Activated naive CD4-positive, alpha-beta T cell treated with anti-CD3 and anti-CD28 coated beads for 36 hours (primary cell): ENCODE measurements at places on chromosomes 3 and 15. TPM values are rescaled to one million over a fixed set of nuclear protein-coding genes. Genes with fewer than 3 reads are reported as not detected.

DNA sequence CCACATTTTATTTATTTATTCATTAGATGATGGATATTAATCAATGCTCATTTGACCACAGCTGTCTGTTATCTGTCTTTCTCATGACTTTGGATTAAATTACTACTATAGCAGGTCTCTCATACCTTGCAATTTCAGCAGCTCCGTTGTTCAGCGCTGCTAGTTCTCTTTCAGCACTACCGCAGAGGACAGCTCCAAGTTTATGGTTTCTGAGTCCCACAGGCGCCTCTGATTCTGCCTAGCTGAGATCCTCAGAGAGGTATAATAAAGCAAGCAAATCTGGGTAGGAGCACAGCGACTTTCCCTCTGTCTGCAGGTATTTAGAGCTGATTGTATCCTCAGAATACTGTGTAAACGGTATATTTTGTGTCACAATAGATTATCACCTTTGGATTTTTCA is 204.9 kb downstream of the CNTN4 start:
- DNase-seq = peak; percentile 32

GRCh38 chr3:49668861-49669260 is 5.3 kb upstream of the APEH start:
- no peak for DNase-seq

DNA sequence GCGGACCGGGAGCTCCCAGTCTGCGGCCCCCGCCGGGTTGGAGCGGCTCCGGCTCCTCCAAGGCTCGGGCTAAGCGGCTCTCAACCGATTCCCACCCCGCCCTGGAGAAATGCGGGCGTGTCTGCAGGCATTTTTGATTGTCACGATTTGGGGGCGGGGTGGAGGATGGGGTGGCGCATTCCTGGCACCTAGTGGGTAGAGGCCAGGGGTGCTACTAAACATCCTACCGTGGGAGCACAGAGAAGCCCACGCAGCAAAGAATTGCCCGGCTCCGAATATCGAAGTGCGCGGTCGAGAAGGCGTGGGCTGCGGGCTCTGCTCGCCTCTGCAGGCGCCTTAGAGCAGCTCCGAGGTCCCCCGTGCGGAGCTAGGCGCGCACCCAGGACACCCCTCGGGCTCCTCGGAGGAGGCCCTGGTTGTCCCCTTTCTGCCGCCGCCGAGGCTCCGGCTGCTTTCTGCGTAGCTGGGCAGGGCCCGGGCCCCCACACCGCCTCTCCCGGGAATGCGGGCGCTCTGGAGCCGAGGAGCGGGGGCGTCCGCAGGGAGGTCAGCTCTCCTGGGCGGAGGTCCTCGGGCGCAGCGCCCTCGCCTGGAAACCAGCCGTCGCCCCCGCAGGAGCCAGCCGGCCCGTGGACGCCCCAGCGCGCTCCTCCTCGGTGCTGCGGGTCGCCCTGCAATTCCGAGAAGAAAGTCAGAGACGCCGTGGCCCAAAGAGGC is 16.5 kb upstream of the LAMP3 start:
- peak; percentile 84 for DNase-seq

DNA sequence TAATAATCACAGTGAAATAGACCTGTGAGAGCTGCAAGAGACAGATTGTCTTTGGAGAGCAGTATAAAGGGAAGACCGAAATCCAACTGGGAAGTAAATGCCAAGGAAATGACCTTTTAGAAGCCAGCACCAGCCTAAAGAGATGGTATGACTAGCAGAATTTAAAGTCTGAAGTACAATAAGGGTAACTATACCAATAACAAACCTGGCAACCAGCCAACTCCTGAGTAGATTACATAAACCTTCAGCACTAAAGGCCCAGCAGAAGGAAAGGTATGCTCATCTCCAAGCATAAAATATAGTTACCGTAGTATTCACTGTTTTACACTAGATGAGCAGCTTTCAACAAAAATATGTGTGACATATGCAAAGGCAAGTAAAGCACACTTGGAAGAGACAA is 155.1 kb upstream of the SATB1 start:
- no peak for DNase-seq

DNA sequence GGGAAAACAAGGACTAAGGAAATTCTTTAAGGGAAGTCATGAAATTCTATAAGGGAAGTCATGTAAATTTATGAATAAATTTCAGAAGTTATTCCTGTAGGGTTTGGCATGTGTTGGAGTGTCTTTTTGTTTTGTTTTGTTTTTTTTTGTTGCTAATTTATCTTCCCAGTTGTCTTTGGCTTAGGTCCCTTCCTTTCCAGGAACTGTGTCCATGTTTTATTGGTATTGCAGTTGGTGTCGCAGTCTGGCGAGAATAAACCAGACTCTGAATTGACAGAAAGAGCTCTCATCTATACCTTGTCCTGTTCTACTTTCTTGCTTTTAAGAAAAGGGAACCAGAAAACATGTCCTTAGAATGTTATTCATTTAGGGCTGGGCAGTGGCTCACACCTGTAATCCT is 57.6 kb downstream of the SGO1 start:
- no peak for DNase-seq

- DNase-seq = peak; percentile 99
Measured at GRCh38 chr15:90387534-90388461, at the start of gene IQGAP1. Gene IQGAP1, plus strand, starts transcription at chr15:90388242. Its CDS starts 100 bp downstream, at chr15:90388342.

DNA sequence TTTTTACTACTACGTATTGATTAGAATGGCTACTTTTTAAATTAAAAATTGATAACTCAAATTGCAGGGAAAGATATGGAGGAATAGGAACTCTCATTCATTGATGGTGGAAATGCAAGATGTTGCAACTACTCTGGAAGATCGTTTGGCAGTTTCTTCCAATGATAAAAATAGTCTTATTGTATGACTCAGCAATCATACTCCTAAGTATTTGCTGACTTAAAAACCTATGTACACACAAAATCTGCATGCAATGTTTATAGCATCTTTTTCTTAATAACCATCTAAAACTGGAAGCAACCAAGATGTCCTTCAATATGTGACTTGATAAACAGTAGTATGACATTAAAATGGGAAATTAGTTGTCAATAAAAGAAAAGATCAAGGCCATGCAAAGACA is 87.4 kb upstream of the LRRC3B start:
- no peak for DNase-seq

DNA sequence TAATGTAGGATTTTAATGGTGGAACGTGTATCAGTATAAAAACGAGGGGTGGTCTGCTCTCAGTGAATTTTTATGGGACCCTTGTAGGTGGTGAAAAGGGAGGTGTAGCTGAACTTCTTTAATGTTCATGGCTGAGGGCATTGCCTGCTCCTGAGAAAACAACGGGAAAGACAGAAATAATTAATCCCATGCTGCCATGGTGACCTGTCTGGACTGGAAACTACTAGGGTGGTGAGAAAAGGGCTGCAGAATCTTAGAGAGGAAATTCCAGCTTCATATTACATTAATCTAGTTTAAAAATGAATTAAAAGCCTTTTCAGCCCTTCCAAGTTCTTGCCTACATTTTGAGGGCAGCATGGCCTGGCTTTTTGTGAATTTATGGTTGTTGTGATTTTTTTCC is 47.6 kb downstream of the ZBTB38 start:
- DNase-seq = no peak

DNA sequence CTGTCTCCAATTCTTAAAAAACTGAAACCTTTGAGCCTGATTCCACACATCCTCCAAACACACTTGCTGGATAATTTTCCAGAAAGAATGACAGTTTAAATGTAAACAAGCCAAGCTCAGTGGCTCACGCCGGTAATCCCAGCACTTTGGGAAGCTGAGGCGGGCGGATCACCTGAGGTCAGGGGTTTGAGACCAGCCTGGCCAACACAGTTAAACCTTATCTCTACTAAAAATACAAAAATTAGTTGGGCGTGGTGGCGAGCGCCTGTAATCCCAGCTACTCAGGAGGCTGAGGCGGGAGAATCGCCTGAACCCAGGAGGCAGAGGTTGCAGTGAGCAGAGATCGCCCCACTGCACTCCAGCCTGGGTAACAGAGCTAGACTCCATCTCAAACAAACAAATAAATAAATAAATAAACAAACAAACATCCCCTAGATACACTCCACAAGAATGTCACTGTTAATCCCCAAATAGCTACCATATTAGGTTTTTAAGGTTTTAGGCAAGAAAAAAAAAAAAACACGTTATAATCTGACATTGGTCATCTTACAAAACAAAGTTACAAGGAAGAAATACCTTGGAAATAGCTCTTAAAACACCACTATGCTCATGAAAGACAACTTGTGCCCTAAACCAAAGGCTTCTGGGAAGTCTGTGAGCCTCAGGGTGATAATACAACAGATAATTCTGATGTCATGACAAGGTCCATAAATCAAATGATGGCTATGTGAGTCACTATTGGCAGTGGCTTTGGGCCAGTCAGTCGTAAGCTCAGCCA is 13.2 kb downstream of the TNIK start:
- no peak for DNase-seq

- no peak for DNase-seq
Measured at GRCh38 chr3:178002113-178002512, 534.1 kb upstream of the KCNMB2 start.

The SLC24A5 gene
- total RNA-seq = not detected

The MOBP gene
- not detected for total RNA-seq

The IQCF5 gene
- not detected for total RNA-seq

The EXD1 gene
- total RNA-seq = not detected

The DLL4 gene
- total RNA-seq = 0.14 TPM

The ZNF502 gene
- total RNA-seq = 1.0 TPM

The BUB1B gene
- 102 TPM for total RNA-seq

The LIPC gene
- total RNA-seq = 0.47 TPM

The PLA1A gene
- not detected for total RNA-seq
